IMR-90 (cell line): ENCODE measurements at places on chromosomes 5 and 9. TPM values are rescaled to one million over a fixed set of nuclear protein-coding genes. Genes with fewer than 3 reads are reported as not detected.
A peak's percentile ranks its signal among the peaks of the same experiment; 100 is the strongest.

GRCh38 chr5:57601996-57602395 is 119.4 kb upstream of the ACTBL2 start:
- no peak for DNase-seq

DNA sequence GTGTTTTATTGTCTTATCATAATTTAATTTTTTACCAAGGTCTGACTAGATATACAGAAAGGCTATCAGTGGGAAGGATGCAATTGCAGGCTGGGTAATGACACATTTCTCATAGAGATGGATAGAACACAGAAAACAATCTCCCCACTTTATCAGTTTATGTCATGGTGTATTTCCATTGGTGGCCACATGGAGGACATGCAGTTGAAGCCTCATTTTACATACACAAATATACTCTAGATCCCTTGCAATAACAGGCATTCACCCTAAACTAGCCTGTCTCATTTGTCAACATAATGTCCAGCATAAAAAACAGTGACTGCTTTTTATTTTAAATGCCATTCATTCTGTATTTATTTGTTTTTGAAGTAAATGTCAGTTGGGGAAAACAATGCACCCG is 526.3 kb downstream of the GABRG2 start:
- DNase-seq, result no peak

DNA sequence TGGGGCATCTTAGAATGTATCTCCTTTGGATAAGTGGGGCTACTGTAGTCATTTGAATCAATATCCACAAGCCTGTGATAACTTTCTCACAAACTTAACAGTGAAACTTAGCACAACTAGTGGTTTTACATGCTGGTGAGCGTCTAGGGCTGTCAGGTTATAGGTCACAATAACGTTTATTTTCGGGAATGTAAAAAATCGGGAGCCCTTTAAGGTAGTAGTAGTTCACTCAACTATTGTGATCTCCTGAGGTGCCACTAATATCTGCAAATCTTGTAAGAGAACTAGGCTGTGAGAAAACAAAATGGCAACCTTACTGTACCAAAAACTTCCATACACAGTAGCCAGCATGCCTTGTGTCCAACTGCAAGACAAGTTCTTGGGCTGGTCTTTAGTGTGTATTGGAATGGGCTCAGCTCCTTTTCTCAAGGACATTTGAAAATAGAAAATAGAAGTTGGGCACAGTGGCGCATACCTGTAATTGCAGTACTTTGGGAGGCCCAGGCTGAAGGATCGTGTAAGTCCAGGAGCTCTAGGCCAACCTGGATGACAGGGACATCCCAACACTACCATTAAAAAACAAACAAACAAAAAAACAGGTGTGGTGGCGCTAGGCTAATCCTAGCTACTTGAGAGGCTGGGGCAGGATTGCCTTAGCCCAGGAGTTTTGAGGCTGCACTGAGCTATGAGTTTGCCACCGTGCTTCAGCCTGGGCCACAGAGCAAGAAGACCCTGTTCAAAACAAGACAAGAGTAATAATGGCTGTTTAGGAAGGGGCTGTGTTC is 5.2 kb upstream of the PKN3 start:
- DNase-seq, result no peak

DNA sequence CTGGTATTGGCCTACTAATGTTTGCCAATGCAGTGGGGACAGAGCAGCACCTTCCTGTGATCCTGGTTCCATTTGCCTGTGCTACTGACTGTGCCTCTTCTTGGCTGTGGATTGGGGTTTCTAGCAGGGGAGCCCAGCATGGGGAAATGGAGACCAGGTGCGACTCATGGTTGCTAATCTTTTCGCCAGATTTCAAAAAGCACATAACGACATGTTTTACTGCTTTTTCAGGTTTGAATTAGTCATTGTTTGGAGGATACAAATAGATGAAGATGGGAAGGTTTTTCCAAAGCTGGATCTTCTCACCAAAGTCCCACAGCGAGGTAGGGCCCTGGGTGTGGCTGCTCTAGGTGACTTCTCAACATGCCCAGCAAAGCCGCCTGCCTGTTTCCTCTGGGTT is 57.6 kb downstream of the IPPK start:
- DNase-seq, result no peak

DNA sequence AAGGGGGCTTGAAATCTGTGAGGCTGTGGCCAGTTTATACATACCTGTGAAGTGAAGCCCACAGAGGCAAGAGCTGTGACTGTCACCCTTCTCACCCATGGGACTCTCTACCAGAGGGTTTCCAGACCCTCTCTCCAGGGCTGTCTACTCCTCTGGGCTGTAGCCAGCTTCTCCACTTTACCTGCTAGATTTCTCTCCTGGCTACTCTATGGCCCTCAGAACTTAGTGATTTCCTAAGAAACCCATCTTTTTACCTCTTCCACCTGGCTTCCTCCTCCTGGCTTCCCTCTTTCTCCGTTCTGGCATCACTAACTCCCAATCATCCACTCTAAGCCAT is 78.0 kb downstream of the SEC61B start:
- no peak for DNase-seq

GRCh38 chr5:137595396-137596079 is 96.4 kb upstream of the SPOCK1 start:
- DNase-seq, result no peak

DNA sequence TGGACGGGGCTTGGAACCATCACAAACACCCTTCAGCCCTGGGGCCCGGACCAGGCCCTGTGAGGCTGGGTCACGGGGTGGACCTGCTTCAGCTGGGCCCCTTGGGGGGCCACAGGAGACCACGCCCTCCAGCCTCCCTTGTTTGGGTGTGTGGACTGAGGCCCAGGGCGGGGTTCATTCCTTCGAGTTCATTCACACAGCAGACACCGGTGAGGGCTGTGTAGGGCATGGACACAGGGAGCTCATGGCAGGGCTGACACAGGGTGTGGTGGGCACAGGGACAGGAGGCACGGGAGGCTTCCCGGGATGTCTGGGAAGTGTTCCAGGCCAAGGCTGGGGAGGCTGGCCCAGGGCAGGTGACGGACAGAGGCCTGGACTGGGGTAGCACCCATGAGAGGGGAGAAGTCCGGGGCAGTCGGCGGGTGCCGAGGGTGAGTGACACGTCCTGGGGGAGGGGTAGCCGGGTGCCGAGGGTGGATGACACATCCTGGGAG is 8.9 kb downstream of the DNLZ start:
- DNase-seq, result peak; percentile 27

DNA sequence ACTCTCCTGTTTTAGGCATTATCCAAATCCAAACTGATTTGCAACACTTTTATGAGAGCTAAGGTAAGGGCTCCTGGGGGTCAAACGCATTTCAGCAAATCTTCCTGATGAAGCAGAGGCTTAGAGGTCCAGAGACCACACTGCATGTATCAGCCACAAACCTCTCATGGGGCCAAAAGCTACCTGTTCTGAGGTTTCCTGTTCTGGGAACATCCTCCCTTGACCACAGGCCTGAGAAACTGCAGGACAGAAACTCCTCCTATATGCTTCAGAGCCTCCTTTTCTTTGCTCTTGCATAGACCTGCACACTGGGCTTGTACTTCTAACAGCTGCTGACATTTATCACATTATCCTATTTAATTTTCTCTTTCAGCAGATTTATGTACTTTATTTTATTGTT is 92.6 kb downstream of the OR2K2 start:
- DNase-seq, result no peak

DNA sequence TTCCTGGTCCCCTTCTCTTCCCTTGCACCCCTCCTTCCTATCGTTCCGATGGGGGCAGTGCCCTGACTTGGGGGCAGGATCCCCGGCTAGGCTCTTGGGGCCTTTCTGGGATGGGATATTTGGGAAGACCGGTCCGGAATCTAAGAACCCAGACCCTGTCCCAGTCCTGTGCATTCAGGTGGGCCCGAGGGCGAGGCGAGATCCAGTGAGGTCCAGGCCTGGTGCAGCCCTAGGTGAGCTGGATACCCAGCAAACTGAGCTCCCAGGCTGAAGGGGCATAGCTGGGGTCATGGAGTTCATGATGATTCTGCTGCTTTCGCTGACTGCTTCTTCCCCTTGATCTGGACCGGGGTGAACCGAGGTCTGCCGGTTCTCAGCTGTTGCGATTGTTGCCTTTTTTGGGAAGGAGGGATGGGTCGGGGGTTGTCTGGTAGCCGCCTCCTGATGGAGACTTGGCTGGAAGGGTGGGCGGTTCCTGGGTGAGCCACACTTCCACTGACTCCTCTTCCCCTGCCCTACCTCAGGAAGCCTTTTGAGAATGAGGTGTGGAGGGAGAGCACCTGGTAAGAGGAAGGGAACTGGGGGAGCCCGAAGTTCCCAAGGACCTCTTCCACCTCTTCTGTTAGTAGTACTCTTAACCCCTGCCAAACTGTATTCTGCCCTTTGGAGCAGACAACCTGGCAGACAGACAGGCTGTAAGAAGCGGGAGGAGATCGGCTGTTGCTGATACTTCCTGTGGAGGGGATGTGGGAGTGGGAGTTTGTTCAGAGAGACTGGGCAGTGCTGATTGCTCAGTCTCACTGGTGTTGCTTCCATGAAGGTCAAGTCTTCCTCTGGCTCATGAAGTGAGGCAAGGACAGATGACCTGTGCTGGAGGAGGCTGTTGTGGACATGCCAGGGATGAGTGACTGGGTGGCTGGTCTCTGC is 1.0 kb downstream of the LRRC8A start:
- DNase-seq, result no peak

Gene IFNA7
- total RNA-seq, result not detected in 2 replicates

GRCh38 chr5:28748446-28748845 is 1710.1 kb upstream of the CDH9 start:
- no peak for DNase-seq

DNA sequence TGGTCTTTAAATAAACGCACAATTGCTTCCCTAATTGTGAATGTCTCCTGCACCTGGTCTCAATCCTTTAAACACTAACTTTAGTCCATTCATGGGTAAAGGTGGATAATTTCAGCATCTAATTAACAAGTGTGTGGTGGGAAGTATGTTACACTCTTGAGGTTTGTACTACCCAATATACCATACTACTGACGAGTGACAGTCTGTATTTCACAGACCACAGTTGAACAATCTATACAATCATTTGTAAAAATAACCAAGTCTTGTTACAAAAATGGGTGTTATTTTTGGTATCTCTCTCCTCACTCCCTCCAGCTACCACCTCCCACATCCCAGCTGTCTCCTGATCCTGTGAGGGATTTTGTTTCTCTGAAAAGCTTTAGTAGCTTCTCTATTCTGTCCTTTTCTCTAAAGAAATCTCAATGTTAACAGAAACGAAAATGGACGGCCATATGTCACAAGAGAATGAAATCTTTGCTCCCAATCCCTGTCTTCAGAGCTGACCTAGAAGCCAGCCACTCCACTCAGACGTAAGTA is 62.3 kb upstream of the ZNF366 start:
- no peak for DNase-seq
